T follicular helper cell (primary cell): ENCODE measurements at places on chromosomes 6 and 20.

- DNase-seq = no peak
These were observed 6.4 kb downstream of the FYN start for GRCh38 chr6:111866857-111867256.

DNA sequence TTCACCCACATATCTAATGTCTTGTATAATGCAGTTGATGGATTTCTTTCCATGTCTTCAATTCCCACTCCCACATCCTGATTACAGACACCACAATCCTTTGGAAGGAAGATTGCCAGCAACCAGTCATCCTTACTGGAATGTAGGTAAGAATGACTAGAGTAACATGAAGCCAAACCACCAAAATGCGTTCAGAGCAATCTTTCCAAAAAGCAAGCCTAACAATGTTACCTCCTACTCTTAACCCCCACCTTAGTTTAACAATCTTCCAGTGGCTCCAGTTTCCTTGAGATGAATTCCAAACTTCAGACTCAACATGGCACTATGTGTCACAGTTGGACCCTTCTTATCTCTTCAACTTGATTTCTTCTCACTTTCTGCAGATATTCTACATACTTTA, 685.6 kb downstream of the DOK5 start:
- no peak for DNase-seq

DNA sequence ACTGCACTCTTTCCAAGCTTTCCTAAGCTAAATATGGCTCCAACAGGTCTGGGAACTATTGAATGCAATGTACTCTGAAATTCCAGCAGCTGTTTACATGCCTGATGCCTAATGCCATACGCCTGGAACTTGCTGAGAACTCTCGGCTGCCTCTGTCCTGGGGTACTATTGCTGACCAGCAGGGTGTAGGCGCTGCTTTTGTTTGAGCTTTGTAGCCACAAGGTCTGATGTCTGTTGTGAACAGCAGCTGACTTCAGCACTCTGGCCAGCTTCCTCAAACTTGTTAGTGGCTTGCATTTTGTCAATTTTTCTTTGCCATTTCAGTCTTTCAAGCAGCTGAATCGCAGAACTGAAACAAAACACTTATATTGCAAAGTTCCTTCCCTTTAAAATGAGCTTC, 26.7 kb downstream of the SAYSD1 start:
- no peak for DNase-seq

- DNase-seq = no peak
These were observed 21.2 kb downstream of the TFAP2A start for GRCh38 chr6:10393544-10394225.

- DNase-seq = no peak
These were observed 13.4 kb upstream of the MYO6 start for GRCh38 chr6:75735491-75736186.

DNA sequence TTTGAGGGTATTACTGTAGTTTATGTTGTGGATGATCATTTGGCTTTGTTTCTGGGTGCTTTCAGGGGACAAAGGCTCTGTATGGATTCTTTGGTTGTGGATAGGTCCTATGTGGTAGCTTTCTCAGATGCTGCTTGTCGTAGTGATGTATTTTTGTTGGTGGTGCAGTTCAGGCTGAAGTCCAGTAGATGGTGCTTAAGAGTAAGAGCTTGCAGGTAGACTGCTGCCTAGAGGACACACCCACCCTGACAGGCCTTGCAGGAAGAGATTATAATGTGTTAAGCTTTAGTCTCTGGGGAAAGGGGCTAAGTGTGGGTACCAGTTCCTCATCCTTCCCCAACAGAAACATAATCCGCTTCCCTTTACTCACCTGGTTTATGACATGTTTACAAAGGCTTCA, 62.6 kb upstream of the ADGRB3 start:
- no peak for DNase-seq

GRCh38 chr6:11475016-11475415, 62.5 kb upstream of the TMEM170B start:
- no peak for DNase-seq

DNA sequence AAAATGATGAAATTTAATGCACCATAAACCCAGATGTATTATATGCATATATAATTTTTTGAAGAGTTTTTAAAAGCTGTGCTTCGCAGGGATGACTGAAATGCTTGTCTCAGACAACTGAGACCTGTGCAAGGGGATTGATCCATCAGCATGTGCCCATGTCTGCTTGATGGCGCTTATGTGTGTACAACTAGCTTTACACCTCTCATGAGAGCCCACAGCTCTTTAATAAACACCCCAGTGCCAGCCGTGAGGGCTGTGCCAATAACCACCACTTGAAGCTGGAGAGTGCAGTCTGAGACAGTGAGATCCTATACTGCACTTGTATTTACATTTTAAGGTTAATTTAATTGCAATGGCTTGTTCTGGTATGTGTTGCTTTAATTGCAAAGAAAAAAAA, 225.5 kb downstream of the BCKDHB start:
- DNase-seq = no peak

GRCh38 chr6:50820869-50821264, 2.2 kb downstream of the TFAP2B start:
- DNase-seq = no peak

- no peak for DNase-seq
These were observed 225.2 kb downstream of the SAMD5 start for GRCh38 chr6:147733686-147734085.

GRCh38 chr6:43969158-43969981, 157.9 kb downstream of the MRPL14 start:
- DNase-seq = no peak

- DNase-seq = no peak
These were observed 241.9 kb downstream of the ADGRB3 start for GRCh38 chr6:68876792-68877493.
